NCI-H2171 treated with DMSO at 0.1 percent for 48 hours (cell line): ENCODE measurements at places on chromosomes 3 and 15.

GRCh38 chr3:61637088-61638051 lies 76.0 kb downstream of the PTPRG start:
- DNase-seq, result no peak

- DNase-seq, result no peak
Observed at GRCh38 chr3:140529558-140529957, 148.3 kb upstream of the TRIM42 start.

DNA sequence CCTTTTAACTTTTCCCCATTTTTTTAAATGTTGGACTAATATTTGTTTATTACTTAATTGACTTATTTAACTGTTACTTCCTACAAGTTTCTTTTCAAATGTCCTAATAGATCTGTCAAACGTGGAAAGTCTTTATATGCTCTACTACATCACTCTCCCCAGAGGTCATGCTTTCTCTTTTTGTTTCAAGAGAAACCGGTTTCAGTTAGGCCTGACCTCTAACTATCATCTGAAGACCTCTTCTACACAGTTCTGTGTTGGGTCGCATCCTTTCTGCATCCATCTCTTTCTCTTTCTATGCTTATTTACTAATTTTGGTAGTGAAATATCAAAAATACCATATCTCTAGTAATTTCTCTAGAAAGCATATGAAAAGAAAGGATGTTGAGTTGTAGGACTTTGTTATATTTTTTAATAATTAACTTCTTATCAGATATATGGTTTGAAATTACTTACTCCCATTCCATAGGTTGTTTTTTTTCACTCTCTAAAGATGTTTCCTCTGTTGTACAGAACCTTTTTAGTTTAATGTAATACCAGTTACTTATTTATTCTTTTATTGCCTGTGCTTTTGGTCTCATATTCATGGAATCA lies 781.2 kb upstream of the ARPP21 start:
- no peak for DNase-seq

DNA sequence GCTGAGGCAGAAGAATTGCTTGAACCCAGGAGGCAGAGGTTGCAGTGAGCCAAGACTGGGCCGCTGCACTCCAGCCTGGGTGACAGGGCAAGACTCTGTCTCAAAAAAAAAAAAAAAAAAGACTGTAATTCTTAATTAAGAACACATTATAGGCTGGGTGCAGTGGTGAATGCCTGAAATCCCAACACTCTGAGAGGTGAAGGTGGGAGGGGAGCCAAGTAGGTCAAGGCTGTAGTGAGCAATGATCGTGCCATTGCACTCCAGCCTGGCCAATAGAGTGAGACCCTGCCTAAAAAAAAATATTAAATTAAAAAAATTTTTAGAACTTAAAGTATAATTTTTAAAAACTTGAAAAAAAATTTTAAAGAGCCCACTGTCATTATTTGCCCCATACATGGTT lies 13.4 kb upstream of the ARPIN start:
- no peak for DNase-seq

DNA sequence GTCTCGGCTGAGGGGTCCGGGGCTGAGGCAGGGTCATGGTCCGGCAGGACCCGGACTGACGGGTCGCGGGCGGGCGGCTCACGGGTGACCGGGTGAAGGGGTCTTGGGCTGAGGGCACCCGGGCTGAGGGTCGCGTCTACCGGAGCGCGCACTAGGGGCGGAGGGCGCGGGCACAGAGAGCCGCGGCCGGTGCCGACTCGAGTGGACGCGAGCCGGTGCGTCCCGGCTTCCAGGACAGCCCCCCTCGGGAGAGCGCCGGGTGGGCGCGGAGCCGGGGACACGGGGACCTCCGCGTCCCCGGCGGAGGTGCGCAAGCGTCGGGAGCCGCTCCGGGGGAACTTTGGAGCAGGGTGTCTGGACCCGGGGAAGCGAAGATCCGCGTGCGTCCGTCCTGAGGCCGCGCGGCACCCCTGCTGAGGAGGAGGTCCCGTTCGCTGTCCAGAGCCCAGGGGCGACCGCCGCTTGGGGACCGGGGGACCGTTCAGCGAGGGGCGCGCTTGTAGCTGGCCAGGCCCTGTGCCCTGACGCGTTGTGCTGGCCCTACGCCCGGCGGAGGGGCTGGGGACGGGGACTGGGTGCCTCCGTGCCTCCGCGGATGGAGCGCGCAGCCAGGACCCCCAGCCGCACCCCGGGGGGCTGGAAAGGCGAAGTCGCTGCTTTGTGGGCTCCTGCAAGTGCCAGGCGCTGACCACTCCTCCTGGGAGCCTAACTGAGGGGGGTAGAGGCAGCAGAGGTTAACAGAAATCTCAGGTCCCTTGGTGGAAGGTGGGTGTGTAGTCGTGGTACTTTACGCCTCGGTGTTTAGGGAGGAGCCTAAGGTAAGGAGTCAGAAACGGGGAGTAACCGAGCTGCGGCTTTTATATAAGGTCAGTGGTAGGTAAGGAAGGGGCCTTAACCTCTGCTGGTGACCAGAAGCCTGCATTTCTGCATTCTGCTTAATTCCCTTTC lies at the start of gene PPARG:
Gene PPARG, plus strand, starts transcription at position 889 of the 948 bp plus-strand sequence. CDS start 90,642 bp downstream, outside the sequence.
- DNase-seq, result no peak

DNA sequence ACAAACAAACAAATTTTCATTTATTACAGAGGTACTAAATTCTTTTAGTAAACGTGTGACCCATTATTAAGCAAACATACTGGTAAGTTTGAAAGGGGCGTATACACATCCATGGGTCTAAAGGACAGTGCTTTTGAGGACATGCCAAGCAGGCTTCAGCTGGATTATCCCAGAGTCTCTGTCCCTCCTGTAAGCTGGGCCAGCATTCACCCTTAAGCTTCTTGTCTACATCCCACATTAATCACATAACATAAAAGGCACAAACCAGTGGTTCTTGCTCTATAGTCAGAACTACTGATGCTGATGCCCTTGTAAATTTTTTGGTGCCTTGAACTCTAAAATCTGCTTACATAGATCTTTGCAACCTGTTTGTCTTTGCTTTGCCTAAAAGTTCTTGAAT lies 150.8 kb upstream of the BNIP2 start:
- no peak for DNase-seq

DNA sequence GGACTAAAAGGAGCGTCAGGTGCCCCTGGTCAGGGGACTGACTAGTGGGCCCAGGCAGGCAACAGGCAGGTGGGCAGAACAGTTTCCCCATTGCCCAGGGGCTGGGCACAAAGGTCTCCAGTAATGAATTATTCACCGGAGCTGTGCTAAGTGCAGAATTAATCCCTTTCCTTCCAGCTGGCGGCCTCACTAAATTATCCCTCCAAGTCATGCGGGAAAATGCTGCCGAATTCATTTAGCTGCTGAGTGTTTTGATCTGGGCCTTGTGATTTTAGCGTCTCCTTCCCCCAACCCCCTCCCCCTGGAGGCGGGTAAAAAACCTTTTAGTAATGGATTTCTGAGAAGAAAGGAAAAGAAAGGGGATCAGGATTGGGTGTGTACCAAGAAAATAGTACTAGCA lies 47.2 kb downstream of the CCDC33 start:
- DNase-seq, result peak; percentile 30

DNA sequence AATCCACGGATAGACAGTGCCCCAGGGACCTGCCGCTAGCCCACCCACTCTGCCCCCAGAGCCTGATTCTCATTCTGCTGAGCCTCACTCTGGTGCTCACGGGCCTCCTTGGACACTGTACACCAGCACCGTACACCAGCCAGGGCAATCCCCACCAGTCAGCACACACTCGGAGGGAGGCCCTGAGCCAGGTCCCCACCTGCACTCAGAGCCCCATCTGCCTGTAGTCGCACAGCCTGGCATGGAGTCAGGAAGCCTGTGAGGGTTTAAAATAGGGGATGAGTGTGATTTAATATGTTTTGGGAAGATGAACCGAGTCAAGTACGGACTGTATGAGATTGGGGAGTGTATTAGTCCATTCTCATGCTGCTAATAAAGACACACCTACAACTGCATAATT lies 223.0 kb downstream of the SLCO3A1 start:
- peak; percentile 65 for DNase-seq

GRCh38 chr3:188580223-188580622 lies 426.3 kb downstream of the LPP start:
- DNase-seq, result no peak

DNA sequence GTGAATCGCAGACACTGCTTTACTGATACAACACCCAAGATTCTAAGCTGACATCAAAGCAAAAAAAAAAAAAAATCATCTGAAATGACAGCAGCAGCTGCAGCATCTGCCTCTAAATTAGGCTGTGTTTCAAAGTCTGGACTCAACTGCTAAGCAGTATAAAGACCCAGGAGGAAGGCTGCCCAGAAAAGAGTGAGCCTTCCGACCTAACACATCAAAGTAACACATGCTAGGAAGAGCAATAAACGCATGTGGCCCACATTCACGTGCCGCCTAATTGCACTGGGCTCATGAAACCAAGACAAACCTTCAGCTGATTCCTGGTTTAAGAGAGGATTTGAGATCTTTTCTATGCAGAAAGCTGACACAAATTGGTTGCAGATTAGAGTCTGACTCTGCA lies 317.1 kb downstream of the ZIC4 start:
- peak; percentile 19 for DNase-seq

DNA sequence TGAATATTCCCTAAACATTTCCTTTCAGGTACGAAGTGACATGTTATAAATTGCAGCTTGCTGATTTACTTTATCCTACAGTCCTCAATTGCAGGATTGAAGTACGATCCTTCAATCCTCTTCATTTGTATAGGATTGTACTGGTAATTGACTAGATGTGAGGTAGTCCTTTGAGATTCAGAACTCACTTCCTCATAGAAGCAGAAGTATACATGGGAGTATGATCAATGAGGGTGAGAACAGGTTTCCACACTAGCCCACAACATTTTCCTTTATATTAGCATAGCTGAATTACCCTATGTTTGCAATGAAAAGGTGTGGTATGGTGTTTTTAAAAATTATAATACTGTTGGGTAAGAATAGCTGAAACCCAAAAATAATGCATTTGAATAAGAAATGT lies 160.0 kb upstream of the UMPS start:
- no peak for DNase-seq

DNA sequence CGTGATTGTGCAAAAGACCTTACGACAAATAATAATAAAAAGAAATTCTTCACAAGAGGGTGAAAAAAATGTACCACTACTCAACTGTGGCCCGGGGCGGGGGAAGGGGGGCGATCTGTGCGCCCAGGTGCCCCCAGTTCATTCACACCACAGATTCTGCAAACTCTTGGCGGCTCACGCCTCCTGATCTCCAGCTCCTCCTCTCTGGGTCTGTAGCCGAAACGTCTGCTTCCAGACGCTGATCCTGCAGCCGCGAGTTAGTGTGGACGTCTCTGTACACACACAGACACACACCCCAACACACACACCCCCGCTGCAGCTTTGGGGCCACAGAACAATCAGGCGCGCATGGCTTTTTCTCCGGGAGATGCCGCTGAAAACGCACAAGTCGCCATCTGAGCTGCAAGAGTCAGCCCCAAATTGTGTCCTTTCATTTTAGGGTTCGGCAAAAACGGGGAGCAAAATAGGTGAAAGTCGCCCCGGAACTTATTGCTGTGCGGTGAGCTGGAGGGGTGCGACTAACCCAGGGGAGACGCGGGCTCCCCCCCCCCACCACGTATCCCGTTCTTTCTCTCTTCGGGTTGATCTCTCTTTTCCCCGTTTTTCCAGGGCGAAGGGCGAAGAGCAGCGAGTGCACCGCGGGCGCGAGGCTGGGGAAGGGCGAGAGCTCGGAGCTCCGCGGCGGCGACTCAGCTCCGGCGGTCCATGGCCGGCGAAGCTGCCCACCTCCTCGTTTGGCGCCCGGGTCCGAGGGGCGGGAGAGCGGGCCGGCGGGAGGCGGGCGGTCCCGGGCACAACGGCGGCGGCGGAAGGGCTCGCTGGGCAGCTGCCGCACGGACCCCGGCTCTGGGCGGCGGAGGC lies 505 bp upstream of the WNT5A start:
- DNase-seq, result peak; percentile 27

GRCh38 chr3:42410370-42411131 lies at the start of gene LYZL4:
Gene LYZL4 (minus strand): TSS chr3:42410610. CDS start chr3:42407251, 3,359 bp downstream.
- DNase-seq, result no peak

DNA sequence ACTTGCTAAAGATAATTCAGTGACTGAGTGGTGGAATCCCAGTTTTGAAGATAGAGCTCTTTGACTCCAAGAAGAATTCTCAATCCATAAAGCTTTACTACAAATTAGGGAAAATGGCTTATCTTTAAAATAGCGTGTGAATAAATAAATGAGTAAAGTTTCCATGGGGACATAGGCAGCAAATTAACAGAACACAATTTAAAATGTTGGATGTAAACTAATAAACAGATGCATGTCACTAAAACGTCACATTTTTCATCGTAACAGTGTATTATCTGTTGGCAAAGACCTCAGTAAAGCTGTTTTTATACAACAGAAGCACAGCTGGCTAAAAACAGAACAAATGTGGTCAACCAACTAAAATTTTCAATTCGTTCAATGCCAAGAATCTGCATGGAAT lies 913.9 kb upstream of the CFAP20DC start:
- DNase-seq, result no peak
